ENCODE measurements at places on chromosomes 16 and 17. TPM values are rescaled to one million over a fixed set of nuclear protein-coding genes. Genes with fewer than 3 reads are reported as not detected.
A peak's percentile ranks its signal among the peaks of the same experiment; 100 is the strongest.

DNA sequence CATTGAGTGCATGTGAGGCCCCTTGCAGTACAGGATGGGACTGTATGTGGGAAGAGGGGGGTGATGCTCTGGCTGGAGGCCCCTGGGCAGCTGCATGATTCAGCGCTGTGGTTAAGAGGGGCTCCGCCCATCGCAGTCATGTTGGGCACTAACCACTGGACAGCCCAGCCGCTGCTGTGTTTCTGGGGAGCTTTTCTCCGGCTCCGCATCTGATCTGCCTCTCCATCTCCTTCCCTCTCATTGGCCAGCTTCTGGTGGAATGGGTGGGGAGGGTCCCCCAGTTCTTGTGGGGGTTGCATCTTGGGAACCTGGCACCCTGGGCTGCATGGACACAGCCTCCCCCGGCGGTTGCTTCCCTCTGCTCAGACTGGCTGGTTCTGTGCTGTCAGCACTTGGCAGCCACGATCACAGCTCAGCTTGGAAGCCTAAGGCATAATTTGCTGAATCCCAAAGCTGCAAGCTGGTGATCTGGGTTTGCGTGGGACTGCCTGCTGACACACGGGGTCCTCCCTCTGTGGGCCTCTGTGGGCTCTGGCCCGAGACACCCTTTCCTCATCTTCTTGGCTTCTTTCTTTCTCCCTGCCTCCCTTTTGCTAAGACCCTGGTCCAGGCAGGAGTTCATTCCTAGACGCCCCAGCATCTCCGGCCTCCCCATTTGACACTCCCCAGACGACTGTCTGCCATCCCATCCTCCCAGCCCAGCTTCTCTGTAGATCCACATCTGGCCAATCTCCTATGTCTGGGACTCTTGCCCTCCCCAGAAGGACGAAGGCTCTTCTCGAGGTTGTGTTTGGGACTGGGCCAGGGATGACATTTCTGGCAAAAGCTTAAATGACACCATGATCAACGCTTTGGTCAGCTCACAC, 168.3 kb downstream of the SEC14L1 start:
- peaks cover 40% of the 10 kb centered on the region for H3K4me1 ChIP-seq
- no peaks in the 10 kb centered on the region for H3K36me3 ChIP-seq
- no peak for DNase-seq
- H3K27ac ChIP-seq, result peak overlapping the region; percentile 26
- H3K27me3 ChIP-seq, result no peaks in the 10 kb centered on the region

GRCh38 chr16:88752386-88753002, 32.5 kb downstream of the PIEZO1 start:
- no peaks in the 10 kb centered on the region for H3K27me3 ChIP-seq
- no peaks in the 10 kb centered on the region for H3K4me1 ChIP-seq

DNA sequence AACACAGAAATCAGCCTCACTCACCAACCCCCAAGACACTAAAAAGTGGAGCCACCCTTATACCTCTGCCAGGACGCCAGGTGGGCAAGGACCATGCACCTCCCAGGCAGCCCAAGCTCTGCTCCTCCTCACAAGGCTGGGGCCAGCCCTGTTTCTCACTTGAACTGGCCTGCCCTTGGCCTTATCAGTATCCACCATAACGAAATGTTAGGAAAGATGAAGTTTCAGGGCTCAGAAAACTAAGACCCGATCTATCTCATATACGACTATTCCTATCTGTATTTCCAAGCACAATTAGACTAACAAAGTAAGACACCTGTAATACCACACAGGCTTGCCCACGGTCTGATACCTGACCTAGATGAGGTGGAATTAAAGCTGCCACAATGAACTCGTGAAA, 6.9 kb downstream of the FBXO31 start:
- no peaks in the 10 kb centered on the region for H3K27me3 ChIP-seq
- H3K27ac ChIP-seq, result peak overlapping the region; percentile 77
- DNase-seq, result no peak
- H3K4me3 ChIP-seq, result no peak overlapping the region
- H3K4me1 ChIP-seq, result peaks cover 53% of the 10 kb centered on the region

DNA sequence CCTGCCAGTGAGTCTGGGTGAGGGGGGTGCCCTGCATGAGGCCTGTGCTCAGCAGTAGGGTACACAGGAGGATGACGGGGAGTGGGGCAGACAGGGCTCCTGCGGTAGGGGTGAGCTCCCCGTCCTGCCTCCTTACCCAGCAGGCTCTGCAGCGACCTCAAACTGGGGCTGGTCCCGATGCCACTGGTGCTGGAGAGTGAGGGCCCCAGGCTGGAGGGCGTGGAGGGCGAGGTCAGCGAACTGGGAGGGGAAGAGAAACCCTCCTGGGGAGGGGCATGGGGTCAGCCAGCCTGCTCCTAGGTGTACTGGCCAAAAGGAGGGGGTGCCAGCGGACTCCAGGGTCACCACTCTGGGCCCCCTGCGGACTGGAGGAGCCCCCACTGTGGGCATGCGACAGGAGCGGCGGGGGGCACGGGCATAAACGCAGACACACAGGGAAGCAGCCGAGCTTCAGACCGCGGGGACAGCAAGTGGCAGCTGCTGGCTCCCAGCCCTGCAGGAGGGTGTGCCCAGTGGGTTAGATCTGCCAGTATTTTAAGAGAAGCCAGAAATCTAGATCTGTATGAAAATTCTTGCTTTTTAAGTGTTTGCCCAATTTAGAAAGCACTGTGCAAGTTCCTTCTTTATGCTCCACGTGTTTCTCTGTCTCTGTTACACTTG, 9.0 kb upstream of the VASN start:
- H3K4me3 ChIP-seq, result no peak overlapping the region
- H3K27ac ChIP-seq, result no peak overlapping the region
- no peak for DNase-seq
- H3K4me1 ChIP-seq, result no peaks in the 10 kb centered on the region

Gene MYOCD
- total RNA-seq, result 2.7 TPM

Gene MYO1C
- 184 TPM for total RNA-seq
